Umbilical cord (tissue), 2 donors: ENCODE measurements at places on chromosomes 16 and 17.

- DNase-seq, result no peak
Measured at GRCh38 chr16:84854759-84855158, 35.0 kb downstream of the CRISPLD2 start.

DNA sequence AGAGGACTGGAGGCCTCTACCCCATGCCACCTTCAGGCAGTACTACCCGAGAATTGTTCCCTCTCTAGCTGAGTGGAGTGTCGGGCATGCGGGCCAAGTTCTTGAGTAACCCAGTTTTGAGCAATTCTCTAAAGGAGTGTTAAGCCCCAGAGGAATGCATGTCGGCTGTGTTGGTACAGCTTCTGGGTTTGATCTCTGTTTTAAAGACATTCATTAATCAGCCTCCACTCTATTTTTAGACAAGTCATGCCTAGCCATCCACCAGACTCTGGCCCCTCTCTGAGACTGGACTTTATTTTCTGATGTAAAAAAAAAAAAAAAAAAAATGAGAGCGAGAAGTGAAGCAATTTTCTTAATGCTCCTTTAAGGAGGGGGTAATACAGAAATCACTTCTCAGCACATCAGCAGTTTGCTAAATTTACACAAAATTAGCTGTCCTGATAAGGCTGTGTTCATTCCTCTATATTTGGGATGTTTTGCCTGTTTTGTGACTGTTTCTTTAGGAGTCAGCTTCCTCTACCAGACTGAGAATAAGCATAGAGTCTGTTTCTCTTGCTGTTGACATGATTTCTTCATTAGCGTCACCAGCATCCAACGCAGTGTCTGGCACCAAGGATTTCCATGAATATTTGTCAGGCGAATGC lies 88.7 kb downstream of the AXIN2 start:
- DNase-seq, result peak; percentile 92

DNA sequence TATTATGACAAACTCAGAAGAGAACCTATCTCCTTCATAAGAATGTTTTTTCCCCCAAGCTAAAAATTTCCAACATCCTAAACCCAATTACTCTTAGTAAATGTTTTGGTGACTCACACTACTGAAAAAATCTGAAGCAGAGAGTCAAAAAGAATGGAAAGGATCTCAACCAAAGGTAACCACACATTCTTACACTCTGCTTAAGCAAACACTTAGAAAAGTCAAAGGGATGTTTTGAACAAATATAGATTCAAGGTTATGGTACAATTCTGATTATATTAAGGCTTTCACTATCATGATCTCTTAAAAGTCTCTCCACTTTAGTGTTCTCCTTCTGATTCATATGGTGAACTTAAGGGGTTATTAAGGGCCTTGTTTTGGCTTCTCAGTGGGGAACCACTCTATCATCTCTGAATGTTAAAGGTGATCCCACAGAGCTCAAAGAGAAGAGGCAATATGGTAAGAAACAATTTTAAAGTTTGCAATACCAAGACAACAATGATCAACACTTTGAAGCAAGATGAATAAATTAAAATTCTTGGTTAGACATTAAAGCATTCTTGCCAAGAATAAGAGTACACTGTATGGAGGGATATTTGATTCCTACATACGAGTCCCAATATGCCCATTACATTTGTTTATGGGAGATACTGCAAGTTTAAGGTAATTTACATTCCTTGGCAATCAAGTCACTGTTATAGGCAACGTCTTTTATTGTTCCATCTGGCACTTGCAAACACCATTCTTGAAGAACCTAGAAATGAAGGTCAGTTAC lies 69.2 kb downstream of the CDC27 start:
- DNase-seq, result no peak

GRCh38 chr16:55039042-55039441 lies 108.4 kb downstream of the IRX5 start:
- no peak for DNase-seq

DNA sequence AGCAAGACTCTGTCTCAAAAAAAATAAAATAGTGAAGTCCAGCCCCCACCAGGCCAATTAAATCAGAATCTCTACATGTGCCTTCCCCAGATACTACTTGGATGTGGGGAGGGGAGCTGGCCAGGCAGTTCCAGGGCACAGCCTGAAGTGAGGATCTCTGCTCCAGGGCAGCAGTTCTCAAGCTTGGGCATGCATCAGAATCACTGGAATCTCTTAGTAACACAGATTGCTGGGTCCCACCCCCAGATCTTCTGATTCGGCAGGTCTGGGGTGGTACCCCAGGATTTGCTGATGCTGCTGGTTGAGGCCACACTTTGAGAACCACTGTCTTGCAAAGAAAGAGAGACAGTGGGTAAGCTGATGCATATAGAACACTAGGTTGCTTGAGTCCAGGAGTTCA lies 8.3 kb upstream of the CDH5 start:
- no peak for DNase-seq
